ENCODE measurements at places on chromosomes 7 and 10.

DNA sequence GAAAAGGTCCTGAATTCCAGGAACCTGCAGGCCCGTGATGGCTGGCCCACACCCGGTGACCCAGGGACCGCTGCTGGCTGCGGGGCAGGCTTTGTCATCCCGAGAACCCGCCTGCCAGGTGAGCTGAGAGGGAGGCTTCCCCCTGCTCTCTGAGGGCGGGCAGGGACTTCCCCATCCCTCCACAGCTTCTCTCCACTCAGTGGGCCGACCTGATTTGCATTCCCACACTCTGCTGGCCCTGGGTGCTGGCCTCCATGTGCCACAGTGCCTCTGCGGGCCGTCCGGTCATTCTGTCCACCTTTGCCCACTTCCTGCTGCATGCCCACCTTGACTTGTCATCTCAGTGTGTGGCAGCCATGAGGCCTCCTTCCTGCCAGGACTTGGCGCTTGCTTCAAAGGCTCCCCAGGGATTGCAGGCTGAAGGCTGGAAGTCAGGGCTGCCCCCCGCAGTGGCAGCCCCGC lies 35.3 kb downstream of the PALD1 start:
- DNase-seq = peak; percentile 69

GRCh38 chr10:95535526-95535925 lies 25.6 kb downstream of the SORBS1 start:
- no peak for DNase-seq

DNA sequence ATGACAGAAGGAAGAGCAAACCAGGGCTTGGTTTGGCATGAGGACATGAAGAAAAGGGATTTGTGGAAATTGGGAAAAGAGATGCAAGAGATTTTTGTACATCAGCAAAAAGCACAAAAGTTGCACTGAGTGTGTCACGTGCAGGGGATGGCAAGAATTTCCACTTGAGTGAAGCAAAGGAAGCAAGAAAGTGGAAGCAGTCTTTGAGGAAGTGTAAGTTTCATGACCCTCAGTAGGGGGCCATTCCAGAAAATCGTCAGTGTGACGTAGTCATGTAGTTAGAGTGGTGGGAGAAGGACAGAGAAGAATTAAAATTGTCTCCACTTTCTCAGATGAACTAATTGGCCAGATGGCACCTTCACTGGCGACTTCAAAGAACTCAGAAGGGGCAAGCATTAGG lies 123.3 kb upstream of the FZD1 start:
- no peak for DNase-seq

DNA sequence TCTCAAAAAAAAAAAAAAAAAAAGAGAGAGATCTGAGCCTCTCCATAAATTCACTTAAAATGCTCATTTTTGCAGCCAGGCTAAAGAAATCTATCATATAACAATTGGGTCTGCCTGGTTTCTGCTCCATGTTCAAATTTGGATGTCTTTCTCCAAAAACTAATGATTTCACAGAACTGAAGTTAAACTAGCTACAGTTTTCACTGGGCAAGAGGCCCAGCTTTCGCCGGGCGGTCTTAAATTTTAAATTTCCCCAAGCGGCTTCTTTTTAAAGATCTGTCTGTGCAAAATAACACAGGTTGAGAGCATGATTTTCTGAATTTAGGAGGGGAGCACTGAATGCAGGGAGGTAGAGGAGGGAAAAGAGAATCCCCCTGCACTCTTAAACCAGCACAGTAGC lies 603.4 kb downstream of the KCNMA1 start:
- DNase-seq = no peak

DNA sequence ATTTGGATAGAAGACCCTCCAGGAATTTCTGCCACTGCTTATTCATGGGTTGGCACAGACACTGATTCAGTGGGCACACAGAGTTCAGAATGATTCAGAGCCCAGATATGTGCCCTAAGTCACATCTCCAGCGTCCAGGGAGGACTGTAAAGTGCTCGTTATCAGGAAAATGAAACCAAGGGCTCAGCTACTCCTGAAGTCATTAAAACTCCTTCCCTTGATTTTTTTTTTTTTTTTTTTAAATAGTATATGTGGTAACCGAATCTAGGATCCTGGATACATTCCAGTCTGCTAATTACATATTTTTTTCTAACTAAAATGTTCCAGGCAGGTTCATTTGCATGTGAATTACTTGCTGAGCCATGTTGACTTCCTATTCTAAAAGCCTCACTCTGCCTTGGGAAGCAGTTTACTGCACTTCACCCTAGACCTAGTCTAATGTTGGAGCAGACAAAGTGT lies 34.7 kb downstream of the MET start:
- no peak for DNase-seq

GRCh38 chr10:103578782-103579382 lies 85.4 kb downstream of the NEURL1 start:
- DNase-seq = no peak

DNA sequence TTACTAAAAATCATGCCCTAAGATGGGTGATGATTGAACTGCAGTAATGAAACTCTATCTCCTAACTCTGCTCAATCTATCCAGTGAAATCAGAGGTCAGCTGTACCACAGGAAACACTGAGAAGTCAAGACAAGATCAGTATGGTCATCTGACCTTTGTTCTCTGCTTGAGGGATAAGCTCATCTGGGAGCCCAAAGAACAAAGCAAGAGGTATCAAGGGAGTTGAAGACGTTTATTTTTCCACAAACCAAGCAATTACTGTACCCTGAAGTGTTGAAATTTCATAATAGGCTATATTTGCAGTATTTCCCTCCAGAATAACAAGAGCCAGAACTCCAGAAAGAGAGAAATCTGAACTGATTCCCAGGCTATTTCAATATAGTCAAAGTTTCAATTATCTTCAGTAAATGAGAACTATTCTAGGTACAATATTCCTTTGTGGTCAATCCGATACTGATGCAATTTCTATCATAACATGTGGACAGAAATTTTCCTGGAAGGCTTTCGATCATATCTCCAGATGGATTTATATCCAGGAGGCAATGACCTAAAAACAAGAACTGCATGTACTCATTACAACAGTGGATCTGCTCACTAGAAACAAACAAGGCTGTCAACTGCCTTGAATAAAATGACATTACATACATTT lies 345.3 kb downstream of the TNS3 start:
- no peak for DNase-seq

DNA sequence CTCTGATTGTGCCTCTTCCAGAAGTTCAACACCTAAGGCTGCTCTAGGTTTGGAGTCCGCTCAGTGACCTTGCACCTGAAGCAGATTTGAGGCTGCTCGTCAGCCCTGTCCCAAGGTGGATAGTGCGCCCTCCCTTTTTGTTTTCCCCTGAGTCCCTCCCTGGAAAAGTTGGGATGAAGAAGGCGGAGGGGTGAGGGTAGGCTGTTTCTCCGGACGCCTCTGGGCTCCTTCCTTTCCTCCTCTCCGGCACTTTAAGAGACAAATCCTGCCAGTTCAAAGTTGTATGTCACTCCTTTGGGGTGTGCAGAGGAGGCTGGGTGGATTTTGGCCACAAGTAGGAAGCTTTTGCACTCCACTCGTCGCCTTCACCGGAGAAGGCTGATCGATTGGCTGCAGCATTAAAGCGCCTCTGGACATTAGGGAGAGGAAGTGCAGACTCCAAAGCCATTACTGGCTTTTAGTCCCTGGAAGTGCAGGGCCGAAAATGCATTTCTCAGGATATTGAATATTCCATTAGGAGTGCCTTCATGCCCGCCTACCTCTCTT lies 81.9 kb upstream of the PRKG1 start:
- no peak for DNase-seq

GRCh38 chr10:130202984-130203621 lies 66.9 kb downstream of the GLRX3 start:
- no peak for DNase-seq
